ENCODE measurements at places on chromosomes 1 and 21.
A peak's percentile ranks its signal among the peaks of the same experiment; 100 is the strongest.

GRCh38 chr1:107132780-107133179 lies 8.1 kb upstream of the NTNG1 start:
- DNase-seq, result no peak

- DNase-seq, result no peak
Measured at GRCh38 chr1:181501612-181502011, 18.3 kb downstream of the CACNA1E start.

DNA sequence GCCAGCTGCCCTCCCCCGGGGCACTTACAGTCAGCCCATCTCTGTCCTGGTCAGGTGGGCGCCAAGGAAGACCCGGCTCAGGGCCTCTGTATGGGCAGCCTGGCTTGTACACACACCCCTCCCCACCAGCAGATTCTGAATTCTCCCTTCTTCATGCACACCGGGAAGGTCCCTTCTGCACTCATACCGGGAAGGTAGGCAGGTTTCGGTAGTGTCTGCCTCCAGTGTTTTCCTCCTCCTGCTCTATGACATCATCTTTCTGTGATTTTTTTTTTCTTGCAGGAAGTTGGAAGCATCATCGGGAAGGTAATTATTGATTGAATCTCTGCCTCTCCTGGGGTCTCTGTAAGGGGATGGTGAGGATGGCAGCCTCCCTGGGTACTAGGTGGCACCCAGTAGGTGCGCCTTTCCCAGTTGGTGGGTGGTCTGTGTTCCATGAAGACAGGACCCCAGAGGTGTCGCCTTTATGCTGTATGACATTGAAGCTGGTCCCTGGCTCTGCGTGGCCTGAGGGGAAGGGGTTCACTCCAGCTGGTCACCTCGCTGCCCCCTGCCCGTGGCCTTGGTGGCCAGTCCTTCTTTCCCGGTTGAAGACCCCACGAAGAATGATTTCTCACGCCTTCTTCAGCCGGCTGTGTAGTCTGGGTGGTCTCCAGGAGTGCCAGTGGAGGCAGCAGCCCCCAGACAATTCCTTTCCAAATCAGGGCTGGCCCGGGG lies 82.1 kb upstream of the COL6A1 start:
- DNase-seq, result no peak

- no peak for DNase-seq
Measured at GRCh38 chr1:234922987-234923386, 205.7 kb downstream of the TOMM20 start.

- DNase-seq, result no peak
Measured at GRCh38 chr21:46113497-46114176, 15.7 kb downstream of the COL6A2 start.

DNA sequence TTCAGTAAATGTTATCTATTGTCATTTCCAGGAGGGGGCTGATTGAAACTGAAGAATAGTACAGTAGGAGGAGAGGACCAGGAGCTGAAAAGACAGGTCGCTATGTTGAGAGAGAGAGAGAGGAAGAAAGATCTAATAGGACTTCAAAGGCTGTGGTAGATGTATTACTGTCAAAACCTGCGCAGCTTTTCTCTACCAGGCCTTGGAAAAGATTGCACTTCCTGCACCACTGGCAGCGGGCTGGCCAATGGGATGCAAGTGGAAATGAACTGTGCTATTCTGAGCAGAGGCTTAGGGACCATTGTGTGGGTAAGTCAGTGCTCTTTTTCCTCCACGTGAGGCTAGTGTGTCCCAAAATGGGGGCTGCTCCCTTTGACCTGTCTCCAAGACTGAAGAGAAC lies 47.1 kb downstream of the MDM4 start:
- no peak for DNase-seq

DNA sequence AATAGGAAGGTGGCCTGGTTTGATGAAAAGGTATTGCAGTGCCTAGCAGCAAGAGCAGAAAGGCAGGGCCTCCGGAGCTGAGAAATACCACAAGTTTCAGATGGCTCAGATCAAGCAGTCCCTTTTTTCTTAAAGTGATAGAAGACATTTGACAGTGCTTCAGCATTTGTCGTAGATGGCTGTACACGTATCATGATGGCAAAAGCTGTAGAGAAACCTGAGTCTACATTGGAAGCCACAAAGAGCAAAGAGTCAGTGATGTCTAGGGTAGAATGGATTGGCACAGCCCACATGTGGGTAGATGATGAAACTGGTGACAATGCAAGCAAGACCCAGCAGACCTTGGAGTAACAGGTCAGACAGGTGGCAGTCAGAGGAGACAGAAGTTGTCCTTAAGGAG lies 101.3 kb upstream of the ARTN start:
- no peak for DNase-seq

GRCh38 chr21:29678626-29679025 lies 261.2 kb downstream of the GRIK1 start:
- no peak for DNase-seq

DNA sequence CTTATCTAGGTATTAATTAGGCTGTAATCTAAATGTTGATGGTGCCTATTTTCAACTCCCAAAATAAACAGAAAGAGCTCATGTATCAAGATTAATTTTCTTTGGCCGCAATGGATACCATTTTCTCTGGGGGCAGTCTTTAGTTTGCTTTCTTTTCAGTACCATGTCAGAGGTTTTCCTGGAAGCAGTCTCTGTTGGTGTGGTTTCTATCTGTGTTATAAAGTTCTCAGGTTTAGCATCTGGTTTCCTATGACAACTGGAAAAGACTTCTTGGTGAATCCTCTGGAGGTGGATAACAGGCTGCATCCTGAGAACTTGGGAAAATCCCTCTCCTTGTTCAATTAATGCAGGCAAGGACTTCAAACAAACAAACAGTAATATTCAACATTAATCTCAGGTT lies 38.7 kb upstream of the BATF3 start:
- DNase-seq, result no peak

- no peak for DNase-seq
Measured at GRCh38 chr1:235336903-235337302, 8.5 kb downstream of the GGPS1 start.

- DNase-seq, result no peak
Measured at GRCh38 chr1:40630488-40631223, 34.8 kb downstream of the RIMS3 start.

DNA sequence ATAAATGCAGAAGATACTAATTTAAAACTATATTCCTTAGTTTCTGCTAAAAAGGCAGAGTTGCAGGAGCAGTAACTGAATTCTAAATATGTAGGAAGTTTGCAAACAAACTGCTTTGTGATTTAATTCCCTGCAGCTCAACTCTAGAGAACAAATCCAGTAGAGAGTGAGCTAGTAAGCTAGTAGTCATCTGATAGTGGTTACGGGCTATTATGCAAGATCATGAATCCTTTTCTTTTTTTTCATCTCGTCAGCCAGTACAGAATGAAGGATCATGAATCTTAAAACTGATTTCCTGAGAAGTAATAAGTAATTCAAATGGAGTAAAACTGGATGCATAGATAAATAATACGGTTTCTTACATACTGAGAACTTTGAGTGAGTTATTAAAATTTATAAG lies 3.3 kb downstream of the DPH5 start:
- DNase-seq, result peak; percentile 25

GRCh38 chr21:43701936-43702784 lies 16.8 kb upstream of the PDXK start:
- DNase-seq, result no peak

DNA sequence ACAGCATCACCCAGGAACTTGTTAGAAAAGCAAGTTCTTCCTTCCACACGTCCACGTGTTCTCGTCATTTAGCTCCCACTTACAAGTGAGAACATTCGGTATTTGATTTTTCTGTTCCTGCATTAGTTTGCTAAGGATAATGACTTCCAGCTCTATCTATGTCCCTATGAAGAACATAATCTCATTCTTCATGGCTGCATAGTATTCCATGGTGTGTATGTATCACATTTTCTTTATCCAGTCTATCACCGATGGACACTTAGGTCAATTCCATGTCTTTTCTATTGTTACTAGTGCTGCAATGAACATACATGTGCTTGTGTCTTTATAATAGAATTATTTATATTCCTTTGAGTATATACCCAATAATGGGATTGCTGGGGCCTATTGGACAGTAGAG lies 368.7 kb upstream of the RUNX1 start:
- no peak for DNase-seq

GRCh38 chr21:39453571-39454179 lies 1.9 kb downstream of the SH3BGR start:
- DNase-seq, result no peak

DNA sequence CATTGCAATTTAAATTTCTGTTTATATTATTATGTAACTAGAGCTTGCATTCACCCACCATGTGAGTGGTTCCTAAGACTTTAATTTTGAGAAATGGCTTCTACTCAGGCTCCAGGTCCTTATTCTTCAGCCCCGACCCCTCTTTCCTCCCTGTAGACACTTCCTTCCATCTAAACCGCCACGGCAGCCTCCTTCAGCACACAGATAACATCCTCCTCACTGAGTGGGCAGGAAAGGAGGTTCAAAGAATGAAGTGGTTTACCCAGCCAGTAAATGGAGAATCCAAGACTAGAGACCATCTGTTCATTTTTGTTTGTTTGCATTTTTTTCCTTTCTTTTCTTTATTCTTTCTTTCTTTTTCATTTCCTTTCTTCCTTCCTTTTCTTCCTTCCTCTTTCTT lies 37.1 kb upstream of the SOD1 start:
- DNase-seq, result no peak

DNA sequence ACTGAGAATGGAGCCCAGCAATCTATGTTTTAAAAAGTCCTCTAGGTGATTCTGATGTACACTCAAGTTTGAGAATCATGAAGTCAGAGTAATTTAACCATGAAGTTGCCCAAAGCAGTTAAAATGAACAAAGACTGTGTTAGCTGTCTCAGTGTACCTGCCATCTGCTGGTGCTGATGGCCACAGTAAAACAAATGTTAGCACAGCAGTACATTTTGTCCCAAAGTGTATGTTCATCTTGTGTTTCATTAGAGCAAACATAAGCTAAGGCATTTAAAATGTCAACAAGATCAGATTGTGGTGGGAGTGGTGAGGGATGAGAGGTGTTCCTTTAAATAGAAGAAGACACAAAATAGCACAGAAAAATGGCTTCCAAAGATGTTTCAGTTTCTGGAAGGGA lies 31.1 kb downstream of the FYB2 start:
- no peak for DNase-seq

DNA sequence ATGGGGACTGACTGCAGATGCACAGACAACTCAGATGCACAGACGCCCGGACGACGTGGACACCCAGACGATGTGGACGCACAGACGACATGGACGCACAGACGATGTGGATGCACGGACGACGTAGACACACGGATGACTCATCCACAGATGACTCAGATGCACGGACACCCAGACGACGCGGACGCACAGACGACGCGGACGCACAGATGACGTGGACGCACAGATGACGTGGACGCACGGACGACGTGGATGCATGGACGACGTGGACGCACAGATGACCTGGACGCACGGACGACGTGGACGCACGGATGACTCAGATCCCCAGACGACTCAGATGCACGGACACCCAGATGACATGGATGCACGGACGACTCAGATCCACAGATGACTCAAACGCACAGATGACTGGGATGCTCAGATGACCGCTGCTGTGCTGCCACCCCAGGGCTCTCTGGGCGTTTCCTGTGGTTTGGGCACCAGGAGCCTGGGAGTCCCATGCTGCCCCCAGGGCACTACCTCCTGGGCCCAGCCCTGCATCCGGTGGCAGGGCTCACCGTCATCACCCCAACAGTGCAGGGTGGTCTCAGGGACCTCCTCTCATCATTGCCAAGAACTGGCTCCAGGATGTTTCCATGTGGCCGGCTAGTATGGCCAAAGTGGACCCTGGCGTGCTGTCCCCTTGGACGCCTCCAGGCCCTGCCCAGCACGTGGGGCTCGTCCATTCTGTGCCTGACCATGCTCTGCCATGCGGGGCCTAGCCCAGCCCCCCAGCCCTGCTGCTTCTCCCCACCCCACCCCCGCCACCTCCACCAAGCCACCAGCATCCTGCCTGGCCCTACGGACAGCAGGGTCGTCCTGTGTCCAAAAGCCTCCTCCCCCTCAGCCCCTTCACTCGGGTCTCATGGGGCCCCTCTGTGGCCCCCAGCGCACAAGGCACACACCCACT lies 14.0 kb downstream of the FAAP20 start:
- no peak for DNase-seq

DNA sequence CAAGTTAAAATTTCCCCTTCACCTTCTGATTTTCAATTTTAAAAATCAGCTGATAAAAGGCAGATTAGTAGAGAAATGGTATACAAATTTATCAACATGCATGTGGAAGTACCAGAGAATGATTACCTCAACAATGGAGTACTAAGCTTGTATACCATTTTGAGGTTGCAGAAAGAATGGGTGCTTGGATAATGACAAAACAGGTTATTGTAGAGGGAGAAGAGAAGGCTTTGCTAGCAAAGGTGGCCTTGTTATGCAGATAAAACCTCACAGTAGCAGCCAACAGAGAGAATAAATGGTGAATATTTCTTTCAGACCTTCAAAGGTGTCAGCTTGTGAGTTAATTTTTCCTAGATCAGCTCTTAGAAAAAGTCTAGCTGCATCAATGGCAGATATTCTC lies 1174.9 kb upstream of the ADGRL4 start:
- no peak for DNase-seq

DNA sequence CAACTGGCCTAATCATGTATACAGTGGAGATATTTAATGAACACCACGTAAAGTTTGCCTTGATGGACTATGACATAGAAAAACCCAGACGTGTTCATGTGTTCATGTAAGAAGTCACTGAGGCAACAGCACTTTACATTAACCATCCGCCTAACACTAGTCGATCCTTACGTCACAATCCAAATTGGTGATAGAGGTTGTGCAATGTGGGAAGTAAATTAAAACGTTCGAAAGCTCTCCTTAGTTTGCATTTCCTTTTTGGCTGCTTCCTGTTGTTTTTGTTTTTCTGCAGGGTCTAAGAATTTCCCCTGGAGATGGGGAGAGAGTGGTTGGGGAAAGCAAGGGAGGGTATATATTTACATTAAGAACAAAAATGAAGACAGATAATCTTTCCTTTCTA lies 587.5 kb upstream of the ADGRL2 start:
- peak; percentile 33 for DNase-seq

DNA sequence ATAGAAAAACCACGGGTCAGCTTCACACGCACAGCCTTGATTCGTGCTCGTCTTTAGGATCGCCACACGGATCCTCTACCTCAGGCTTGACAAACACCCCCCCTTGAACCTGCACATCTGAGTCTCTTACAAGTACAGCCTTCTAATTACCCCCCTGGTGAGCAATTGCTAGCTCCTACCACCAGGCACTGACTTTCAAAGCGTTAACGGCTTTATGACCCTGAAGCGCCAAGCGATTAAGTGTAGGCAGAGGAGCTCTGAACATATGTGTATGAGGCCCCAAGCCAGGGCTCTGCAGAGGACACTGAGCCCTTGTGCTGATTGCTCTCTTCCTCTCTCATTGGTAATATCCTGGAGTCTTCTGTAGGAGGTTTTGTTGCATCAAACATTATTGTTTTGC lies 55.7 kb upstream of the EPHA8 start:
- DNase-seq, result no peak

GRCh38 chr1:218426343-218426657 lies 81.2 kb downstream of the TGFB2 start:
- DNase-seq, result no peak

- no peak for DNase-seq
Measured at GRCh38 chr1:81317191-81317590, 483.5 kb upstream of the ADGRL2 start.
